ENCODE measurements at places on chromosomes 1 and 21.

DNA sequence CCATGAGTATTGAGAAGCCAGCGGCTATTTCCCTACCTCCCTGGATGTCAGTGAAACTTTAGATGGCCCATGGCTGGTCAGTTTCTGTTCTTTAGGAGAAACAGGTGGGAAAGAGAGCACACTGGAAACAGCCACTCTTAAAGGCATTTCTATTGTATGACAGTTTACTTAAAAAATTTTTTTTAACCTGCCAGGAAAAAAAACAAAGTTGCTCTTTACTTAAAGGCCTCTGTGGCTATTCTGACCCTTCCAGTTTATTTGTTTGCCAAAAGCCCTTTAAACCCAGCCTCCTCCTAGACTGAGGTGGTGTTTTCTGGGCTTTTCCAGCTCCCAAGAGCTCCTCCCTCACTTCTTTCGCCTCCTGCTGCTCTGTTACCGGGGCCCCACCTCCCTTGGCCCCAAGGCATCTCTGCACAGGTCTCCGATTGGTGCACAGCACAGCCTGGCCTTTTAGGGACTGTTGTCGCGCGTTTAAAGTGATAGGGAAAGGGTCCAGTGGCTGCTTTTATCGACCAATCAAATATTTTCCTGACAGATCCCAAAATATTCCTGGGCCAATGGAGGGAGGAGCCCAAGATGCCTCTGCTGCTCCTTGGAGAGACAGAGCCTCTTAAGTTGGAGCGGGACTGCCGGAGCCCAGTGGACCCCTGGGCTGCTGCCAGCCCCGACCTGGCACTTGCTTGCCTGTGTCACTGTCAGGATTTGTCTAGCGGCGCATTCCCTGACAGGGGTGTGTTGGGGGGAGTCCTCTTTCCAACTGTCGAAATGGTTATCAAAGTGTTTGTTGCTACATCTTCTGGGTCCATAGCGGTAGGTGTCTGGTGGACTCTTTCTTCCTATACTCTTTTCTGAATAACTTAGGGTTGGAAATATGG is at the start of gene SH3BGR:
SH3BGR (plus strand) TSS at position 639 of the 875 bp plus-strand sequence; CDS start at position 766, 127 bp downstream.
- DNase-seq, result no peak

DNA sequence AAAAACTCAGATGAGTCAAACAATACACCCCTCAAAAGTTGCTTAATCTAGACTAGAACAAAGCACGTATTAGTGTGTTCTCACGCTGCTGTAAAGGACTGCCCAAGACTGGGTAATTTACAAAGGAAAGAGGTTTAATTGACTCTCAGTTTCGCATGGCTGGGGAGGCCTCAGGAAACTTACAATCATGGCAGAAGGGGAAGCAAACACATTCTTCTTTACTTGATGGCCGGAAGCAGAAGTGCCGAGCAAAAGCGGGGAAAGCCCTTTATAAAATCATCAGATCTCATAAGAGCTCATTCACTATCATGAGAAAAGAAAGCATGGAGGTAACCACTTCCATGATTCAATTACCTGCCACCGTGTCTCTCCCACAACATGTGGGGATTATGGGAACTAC is 10.1 kb downstream of the JAM2 start:
- no peak for DNase-seq

DNA sequence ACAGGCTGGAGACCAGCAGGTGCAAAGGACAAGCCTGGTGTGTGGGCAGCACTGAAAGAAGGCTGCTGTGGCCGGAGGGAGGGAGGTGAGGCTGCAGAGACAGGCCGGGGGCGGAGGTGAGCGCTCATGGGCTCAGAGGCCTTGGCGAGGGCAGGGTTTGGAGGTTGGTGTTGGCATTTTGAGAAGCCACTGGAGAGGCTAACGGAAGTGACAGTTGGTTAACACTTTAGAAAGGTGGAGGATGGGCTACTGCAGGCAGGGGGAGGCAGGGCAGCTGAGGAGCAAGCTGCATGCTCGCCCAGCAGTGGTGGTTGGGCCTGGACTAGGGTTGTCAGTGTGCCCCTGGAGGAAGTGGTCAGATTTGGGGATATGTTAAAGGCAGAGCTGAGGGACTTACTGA is 37.5 kb downstream of the QSOX1 start:
- no peak for DNase-seq

GRCh38 chr1:210200124-210200736 is 32.4 kb upstream of the SERTAD4 start:
- DNase-seq, result no peak

GRCh38 chr21:20729376-20729775 is 268.8 kb upstream of the NCAM2 start:
- no peak for DNase-seq

DNA sequence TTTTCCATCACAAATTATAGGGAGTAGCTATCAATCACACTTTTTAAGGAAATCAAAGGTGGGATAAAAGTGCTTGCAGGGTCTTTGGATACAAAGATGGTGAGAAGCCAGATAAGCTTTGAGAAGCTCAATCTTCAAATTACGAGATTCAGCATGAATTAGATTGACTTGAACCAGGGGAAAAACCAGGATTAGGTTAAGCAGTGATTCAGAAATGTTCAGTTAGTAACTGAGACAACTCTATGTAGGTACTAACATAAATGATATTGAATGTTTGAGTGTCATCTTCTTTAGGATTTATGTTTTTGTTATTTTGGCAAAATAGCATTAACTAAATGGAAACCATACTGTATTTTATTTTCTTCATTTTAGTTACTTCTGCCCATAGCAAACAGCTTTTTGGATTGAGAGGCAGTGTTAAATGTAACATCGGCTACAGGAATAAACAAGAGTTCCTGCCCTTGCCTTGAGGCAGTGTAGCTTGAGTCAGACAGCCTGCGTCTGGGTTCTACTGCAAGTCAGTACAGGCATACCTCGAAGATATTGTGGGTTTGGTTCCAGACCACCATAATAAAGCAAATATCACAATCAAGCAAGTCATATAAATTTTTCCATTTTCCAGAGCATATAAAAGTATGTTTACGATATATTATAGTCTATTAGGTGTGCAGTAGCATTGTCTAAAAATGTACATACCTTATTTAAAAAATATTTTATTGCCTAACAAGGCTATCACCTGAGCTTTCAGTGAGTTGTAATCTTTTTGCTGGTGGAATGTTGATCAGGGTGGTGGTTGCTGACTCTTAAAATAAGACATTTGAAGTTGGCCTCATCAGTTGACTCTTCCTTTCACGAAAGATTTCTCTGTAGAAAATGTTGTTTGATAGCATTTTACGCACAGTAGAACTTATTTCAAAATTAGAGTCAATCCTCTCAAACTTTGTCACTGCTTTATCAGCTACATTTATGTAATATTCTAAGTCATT is 36.9 kb upstream of the BACH1 start:
- no peak for DNase-seq
